ENCODE measurements at places on chromosomes 4 and X.

GRCh38 chr4:186192066-186192612 is 772 bp downstream of the CYP4V2 start:
- peak; percentile 53 for DNase-seq

GRCh38 chrX:120200851-120201250 is 42.4 kb downstream of the RHOXF2 start:
- DNase-seq = no peak

GRCh38 chr4:142345924-142346323 is 500.2 kb downstream of the INPP4B start:
- no peak for DNase-seq

- DNase-seq = no peak
Observed at GRCh38 chr4:140819610-140820009, 63.4 kb upstream of the TBC1D9 start.

DNA sequence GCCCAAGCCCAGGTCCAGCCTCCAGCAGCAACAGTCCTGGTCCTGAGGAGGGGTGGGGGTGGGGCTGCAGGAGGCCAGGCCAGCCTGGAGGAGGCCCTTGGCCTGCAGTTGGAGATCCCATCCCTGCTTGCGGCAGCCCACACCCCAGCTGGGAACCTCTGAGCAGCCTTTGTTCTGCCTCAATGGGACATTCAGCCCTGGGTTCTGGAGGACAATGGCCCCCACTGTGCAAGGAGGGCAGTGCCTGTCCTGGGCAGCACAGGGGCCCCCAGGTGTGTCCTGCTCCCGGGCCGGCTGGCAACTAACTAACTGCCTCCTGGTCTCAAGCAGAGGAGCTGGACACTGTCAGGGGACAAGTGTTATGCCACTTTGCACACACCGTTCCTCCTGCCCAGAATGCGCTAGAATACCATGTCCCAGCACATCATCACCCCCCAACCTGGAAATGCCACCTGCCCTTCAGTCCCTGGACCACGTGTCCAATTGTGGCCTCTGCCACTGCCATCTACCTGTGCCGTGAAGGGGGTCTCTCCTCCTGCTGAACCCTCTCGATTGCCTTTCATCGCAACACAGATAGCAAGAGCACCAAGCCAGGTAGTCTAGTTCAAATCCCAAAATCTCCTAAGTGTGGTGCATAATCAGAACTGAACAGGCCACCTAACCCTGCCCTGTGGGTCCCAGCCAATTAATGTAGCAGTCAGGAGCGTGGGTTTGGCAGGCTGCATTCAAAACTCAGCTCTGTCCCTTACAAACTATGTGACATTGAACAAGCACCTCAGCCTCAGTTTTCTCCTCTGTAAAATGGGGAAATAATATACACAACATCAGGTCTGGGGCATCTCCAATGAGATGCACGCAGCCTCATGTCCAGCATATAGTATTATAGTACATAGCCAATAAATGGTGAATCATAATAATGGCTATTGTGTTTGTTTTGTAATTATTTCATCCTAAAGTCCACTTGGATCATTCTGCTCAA is 8.8 kb downstream of the PPP2R2C start:
- no peak for DNase-seq

Measured in AG10803 (cell line).